ENCODE measurements at places on chromosomes 16 and 17.
A peak's percentile ranks its signal among the peaks of the same experiment; 100 is the strongest.

DNA sequence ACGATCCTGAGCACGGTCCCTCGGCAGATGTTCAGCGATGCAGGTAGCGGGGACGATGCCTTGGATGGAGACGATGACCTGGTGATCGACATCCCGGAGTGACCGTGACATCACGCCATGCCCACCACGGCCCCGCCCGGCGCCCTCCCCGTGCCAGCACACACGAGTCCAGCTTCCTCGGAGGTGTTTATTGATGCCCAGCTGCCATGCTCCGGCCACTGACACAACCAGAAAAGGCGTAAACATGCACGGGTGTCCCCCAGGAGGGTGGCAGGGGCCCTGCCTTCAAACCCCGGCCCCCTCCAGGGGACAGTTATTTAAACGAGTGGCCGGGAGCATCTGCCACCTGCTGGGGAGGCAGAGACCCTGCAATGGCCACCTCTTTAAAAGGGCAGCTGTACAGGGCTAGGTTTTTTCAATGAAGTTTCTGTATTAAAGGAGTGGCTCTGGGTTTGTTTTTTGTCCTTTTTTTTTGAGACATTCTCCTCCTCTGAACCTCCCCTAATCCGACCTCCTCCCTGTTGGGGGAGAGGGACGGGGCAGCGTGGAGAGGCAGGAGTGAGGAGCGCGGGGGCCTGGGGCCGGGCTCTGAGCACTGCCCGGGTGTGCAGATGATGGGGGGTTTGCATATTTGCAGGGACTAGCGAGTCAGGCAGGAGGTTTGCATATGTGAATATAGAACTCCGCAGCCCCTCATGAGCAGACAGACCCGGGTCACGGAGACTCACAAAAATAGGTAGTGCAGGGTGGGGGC, 5.3 kb downstream of the DOC2A start:
- DNase-seq: peak; percentile 53

DNA sequence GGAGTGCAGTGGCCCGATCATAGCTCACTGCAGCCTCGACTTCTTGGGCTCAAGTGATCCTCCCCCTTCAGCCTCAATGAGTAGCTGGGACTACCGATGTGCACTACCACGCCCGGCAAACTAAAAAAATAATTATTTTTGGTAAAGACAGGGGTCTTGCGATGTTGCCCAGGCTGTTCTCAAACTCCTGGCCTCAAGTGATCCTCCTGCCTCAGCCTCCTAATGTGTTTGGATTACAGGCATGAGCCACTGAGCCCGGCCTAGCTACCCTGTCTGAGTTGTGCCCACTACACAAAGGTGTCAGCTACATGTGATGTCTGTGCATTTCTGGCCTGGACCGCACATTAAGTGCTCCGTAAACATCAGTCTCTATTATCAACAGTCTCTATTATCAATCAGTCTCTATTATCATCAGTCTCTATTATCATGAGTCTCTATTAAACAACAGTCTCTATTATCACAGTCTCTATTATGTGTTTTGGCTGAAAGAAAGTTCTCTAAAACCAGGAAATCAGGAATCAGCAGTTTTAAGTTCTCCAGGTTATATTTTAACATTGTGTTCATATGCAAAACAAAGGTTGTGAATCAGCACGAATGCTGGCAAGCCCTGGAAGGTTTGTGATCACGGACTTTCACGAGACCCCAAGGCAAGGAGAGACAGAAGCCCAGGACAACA, 721 bp upstream of the WWOX start:
- DNase-seq: no peak

GRCh38 chr16:10001258-10001775, 180.9 kb downstream of the GRIN2A start:
- DNase-seq: no peak

- no peak for DNase-seq
These were observed 14.3 kb upstream of the DNASE1 start for GRCh38 chr16:3640207-3640606.

DNA sequence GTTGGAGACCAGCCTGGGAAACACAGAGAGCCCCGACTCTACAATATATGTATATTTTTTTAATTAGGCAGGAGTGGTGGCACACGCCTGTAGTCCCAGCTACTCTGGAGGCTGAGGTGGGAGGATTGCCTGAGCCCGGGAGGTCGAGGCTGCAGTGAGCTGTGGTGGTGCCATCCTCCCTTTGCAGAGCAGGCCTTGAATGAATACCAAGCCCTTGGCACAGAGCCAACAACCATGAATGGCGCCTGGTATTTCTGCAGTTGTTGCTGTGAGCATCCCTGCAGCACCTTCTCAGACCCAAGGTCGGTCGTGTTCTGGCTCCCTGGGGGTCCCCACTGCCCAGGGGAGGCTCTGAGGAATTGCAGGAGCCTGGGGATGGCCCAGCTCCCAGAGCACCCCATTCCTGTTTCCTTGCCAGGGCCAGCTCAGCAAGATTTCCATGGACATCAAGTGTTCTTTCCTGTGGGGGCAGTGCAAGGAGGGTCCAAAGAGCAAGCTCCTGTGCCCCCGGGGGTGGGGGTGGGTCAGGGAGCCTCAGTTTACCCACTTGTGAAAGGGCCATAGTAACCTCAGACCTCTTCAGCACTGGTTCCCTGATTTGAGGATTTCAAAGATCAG, 25.6 kb upstream of the RMI2 start:
- DNase-seq: peak; percentile 50

DNA sequence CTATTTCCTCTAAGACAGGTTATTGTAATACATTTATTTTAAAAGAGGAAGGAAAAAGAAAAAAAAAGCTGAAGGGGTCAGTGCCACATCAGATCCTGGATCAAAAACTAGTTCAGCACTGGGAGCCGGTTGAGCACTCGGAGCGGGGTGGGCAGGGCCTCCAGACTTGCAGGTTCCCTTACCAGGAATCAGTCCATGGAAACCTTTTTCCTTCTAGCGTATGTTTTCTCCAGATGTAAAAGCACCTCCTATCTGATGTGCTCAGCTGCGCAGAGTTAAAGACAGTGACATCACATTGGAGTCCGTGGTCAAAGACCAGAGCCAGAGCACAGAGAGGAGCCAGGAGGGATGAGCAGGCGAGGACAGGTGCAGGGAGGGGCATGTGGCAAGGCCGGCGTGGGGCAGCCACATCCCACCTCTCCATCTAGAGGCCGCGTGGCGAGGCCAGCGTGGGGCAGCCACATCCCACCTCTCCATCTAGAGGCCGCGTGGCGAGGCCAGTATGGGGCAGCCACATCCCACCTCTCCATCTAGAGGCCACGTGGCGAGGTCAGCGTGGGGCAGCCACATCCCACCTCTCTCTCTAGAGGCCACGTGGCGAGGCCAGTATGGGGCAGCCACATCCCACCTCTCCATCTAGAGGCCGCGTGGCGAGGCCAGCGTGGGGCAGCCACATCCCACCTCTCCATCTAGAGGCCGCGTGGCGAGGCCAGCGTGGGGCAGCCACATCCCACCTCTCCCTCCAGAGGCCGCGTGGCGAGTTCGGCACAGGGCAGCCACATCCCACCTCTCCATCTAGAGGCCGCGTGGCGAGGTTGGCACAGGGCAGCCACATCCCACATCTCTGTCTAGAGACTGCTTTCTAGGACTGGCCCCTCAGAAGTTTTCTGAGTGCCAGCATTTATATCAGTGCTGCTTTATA, 166.8 kb upstream of the CHMP6 start:
- DNase-seq: no peak

DNA sequence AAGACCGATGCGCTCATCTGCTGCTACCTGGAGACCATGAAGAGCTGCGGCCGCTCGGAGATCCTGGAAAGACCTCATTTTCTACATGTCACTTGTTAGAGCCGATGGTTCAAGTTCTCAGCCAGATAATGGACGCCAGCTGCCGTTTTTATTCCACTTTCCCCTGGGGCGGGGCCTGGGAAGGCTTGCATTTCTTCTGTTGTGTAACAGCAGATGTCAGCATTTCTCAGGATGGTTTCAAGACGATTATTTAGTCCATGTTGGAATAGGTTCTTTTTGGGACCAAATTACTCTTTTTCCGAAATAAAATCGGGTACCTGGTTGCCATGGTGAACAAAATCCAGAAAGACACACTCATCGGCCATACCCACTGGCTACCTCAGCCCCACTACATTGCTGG, 1418.3 kb downstream of the CDH11 start:
- DNase-seq: no peak

- DNase-seq: peak; percentile 15
These were observed 1.5 kb downstream of the FBRS start for GRCh38 chr16:30659507-30660423.

GRCh38 chr17:61475726-61476125, 23.5 kb downstream of the TBX4 start:
- no peak for DNase-seq

GRCh38 chr16:14365200-14365851, 264.7 kb downstream of the PARN start:
- no peak for DNase-seq

DNA sequence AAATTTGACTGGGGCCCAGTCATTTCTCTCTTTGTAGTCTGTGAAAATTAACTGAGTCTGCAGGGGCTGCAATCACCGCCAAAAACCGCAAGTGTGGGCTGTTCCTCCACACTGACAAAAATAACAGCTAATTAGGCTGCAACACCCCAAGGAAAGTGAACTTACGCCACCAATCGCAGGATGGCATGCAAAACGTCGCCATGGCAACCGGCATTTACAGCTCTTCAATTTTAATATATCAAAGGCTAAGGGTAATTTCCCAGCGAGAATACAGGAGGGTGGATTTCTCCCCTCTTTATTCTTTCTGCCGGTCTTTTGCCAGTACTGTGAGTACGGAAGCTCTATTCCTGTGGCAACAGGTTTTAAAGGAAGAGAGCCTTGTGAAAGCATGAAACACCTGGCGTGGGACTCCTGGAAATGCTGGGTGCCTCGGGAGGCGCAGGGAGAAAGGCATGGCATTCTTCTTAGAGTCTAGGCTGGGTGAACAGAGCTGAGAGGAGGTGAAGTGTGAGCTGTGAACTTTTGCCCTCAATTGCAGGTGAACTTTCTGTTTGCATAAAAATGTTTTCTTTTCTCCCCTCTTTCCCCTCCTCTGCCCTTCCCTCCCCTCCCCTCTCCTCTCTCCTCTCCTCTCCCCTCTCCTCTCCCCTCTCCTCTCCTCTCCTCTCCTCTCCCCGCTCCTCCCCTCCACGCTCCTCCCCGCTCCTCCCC, 399.7 kb downstream of the XYLT1 start:
- DNase-seq: peak; percentile 13

GRCh38 chr16:75550211-75550662, 5.8 kb downstream of the TMEM231 start:
- peak; percentile 23 for DNase-seq

DNA sequence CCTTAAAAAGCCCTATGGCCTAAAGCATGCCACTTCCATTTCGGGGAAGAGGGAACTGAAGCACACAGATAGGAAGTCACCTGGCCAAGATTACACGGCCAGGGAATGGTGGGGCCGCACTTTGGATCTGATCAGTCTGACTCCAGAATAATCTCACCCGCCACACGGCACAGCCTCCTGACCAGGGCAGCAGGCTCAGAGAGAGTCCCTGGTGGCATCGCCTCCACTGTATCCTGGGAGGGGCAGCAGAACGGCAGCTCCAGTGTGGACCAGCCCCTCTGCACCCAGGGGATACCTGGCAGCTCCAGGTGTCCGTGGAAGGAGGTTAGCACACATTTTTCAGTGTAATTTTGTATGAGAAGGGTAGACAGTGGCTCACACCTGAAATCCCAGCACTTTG, 35.5 kb downstream of the VAC14 start:
- DNase-seq: no peak

DNA sequence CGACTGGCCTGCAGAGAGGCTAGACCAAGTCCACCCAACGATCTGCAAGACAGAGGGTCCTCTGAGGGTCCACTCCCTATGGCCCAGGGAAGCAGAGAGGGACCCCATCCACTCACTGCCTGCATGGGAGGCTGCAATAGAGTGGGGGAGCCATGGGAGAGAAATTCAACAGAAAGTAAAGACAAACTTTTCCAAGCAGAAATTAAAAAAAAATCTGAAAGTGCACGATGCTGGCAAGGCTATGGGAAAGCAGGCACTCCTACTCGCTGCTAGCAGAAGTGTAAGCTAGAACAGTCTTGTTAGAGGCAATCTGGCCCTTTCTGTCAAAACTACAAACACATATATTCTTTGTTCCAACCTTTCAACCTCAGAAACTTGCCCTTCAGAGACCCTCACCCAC, 85.4 kb downstream of the GAS7 start:
- DNase-seq: no peak

GRCh38 chr17:64218066-64218465, 45.0 kb downstream of the TEX2 start:
- DNase-seq: no peak

DNA sequence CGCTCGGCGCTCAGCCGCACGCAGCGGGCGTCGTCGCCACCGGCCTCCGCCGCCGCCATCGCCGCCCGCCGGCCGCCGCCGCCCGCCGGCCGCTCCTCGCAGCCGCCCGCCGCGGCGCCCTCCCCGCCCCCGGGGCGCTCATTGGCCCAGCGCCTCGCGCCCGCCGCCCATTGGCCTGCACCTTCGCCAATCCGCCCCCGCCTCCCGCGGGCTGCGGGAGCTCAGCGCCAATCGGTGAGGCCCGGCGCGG, at the start of gene PGP:
TSS of gene PGP (minus strand) at position 122 of the 250 bp plus-strand sequence. CDS start at position 59, 63 bp downstream.
- DNase-seq: no peak

DNA sequence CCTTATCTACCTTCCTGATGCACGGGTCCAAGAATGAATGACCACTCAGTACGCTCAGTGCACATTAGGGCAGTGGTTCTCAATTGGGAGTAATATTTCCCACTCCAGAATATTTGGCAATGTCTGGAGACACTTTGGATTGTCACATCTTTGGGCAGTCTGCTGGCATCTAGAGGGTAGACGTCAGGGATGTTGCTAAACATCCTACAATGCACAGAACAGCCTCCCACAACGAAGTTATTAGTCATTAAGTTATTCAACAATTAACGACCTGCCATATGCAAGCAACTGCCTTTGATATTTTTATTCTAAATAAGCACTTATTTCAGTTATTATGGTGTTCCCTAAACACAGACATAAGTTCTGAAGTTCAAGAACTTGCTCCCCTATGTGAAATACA, 669.3 kb downstream of the TOX3 start:
- no peak for DNase-seq

DNA sequence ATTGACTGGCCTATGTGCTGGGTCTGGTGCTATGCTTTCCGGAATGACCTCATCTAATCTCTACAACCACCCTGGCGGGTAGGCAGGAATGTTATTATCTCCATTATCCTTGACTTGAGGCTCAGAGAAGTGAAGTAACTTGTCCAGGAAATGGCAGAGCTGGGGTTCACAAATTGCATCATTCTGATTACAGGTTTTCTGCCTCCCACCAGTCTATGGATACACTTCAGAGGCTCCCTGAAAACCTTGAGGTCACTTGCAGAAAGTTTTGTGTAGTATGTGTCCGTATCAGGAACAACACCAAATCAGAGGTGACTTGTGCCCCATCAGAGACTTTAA, 19.1 kb downstream of the NOD2 start:
- no peak for DNase-seq

DNA sequence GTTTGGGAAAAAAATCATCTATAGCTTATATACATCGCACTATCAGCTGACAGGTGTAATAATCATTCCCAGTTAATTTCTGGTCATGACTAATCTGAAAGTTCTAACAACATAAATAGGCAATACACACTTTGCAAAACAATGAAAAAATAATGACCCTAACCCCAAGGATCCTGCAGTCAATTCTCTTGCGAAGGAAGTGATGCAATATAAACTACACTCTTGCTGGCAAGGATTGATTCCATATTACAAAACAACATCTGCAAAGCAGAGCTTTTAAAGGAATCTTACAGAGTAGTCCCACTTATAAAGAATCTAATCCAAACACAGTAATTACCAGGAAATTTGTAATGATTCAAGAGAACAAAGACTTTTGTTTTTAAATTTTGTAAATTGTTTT, 73.4 kb downstream of the MYO1D start:
- DNase-seq: no peak

GRCh38 chr17:393806-394717, 41.5 kb upstream of the RPH3AL start:
- DNase-seq: no peak
